ACHN (cell line): ENCODE measurements at places on chromosomes 5 and 9.

GRCh38 chr5:178630475-178630930, 3.7 kb upstream of the CLK4 start:
- no peak for DNase-seq

- DNase-seq = no peak
Measured at GRCh38 chr5:42813533-42813932, 1.8 kb upstream of the SELENOP start.

DNA sequence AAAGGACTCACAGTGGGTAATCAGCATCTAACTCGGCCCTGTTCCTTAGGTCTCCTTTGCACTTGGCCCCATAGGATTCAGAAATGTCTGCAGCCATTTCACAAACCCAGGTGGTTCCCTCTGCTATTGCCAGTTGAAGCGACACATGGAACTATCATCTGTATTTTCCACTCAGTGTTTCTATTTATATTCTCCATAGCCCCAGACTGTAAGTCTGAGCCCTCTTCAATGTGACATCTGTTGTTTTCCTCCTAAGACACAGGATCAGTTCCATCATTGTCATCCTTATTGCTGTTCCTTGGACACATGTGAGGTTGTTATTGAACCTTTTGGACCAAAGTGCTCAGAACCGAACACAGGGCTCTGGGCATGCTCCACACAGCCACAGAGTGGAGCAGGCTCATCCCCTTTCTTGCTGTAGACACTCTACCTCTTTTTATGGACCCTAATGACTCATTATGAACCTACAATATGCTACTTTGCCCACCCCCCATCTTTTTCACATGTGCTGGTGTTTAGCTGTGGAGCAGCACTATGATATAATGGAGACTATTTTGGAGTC, 36.4 kb downstream of the GARNL3 start:
- DNase-seq = no peak

DNA sequence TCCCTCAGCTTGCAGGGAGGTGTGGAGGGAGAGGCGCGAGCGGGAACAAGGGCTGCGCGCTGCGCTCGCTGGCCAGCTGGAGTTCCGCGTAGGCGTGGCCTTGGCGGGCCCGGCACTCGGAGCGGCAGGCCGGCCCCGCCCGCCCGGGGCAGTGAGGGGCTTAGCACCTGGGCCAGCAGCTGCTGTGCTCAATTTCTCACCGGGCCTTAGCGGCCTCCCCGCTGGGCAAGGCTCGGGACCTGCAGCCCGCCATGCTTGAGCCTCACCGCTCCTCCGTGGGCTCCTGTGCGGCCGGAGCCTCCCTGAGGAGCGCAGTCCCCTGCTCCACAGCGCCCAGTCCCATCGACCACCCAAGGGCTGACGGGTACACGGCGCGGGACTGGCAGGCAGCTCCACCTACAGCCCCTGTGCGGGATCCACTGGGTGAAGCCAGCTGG, 1516.4 kb downstream of the EFNA5 start:
- DNase-seq = no peak

DNA sequence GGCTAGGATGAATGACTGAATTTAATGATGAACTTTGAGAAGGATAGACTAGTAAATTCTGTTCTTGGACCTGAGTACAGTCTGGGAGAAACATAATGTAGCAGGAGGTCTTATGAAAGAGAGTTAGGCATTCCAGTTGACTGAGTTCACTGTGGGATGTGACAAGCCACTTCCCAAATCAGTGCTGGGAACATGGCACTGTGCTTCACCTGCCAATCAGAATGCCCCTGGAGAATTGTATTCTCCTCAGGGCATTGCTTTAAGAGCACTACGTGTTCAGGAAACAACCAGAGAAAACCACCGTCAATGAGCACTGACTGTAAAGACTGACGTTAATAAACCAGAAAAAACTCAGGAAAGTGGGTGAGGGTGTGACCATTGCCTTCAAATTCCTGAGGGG, 1.2 kb downstream of the CCDC107 start:
- DNase-seq = no peak

GRCh38 chr9:127051881-127052595, 70.4 kb downstream of the ANGPTL2 start:
- DNase-seq = no peak

DNA sequence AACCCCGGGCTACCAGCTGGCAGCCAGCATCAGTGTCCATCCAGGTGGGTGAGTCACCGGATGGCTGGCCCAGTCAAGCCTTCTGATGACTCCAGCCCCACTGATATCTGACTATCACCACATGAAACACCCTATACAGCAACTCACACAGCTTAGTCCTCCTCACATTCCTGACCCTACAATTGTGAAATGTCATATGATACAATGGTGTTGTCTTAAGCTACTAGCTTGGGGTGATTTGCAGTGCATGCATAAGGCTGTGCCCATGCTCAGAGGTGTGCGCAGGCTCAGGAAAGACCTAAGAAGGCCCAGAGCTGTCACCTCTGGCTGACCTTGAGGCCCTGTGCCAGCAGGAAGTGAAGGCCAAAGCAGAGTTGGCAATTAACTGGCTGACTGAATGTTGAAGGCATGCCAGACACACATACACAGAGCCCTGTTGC, 21.5 kb upstream of the SEMA4D start:
- peak; percentile 40 for DNase-seq

- no peak for DNase-seq
Measured at GRCh38 chr9:95465115-95465514, 51.7 kb downstream of the PTCH1 start.

- peak; percentile 39 for DNase-seq
Measured at GRCh38 chr5:100311806-100312205, 223.4 kb upstream of the FAM174A start.

GRCh38 chr9:34823778-34824177, 113.8 kb upstream of the CCL21 start:
- DNase-seq = no peak

DNA sequence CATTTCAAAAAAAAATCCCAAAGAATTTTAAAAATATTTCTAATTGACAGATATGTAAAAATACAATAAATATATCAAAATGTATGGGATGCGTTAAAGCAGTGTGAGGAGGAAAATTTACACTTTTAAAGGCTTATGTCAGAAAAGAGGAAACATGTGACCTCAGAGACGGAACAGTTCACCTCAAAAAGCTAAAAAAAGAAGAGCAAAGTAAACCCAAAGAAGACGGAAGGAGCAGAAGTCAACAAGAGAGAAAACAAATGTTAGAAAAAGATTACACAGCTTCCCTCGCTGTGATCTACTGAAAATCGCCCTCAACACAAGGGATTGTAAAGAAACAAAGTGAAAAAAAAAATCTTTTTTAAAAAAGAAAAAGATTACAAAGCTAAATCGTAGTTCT, 186.9 kb downstream of the AUH start:
- no peak for DNase-seq

GRCh38 chr9:112493393-112494137, 6.9 kb downstream of the KIAA1958 start:
- DNase-seq = no peak

- DNase-seq = no peak
Measured at GRCh38 chr5:68260467-68260866, 44.9 kb downstream of the PIK3R1 start.

DNA sequence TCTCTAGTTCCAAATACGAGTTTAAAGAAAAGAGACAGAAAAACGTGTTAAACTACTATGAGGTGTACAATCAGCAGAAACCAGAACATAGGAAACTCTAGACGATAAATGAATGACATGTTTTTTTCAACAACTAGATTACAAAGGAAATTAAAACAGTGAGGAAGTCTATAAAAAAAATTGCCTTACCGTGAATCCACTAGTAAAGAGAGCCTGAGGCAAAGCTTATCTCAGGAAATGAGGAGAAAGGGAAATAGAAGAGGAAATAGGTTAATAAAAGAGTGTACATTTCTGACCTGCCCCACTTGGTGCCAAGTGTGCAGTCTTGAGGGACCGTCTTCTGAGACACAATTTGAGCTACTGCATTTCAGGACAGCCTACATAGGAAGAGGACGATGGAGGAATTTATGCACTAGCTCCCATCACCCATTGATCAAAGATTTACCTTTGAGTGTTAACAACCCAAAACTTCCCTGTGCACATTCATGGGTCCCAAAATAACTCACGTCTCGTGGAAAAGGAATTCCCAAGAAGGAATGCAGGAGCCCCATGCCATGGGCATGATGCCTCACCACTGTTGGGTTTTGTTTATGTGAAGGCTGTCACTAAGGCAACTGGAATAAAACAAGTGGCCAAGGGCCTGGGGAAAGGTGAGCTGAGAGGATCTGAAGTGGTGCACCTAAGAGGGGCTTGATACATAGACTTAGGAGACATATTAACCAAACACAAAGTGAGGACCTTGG, 53.6 kb upstream of the SLC1A3 start:
- no peak for DNase-seq

- no peak for DNase-seq
Measured at GRCh38 chr5:35990941-35991611, at the start of gene UGT3A1. Gene UGT3A1 (minus strand): TSS chr5:35991390. CDS start chr5:35991240, 150 bp downstream.

DNA sequence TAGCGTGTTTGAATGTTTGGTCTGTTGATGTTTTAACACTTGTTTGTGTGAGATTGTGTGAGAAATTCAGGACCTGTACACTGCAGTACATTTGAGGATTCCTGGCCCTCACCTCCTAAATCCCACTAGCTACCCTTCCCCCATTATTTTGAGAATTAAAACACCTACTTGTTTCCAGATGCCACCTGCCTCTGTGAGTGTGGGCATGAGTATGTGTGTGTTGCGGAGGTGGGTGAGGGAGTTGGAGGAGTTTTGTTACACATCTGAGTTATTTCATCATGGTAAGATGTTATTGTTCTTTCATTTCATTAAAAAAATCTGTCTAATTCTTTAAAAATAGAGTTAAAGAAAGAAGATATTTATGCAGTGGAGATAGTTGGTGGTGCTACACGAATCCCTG, 36.3 kb downstream of the HSPA4 start:
- no peak for DNase-seq

GRCh38 chr9:68426755-68427154, 70.3 kb downstream of the PGM5 start:
- no peak for DNase-seq

GRCh38 chr5:169183576-169183975, 117.4 kb downstream of the SLIT3 start:
- no peak for DNase-seq
